Adrenal gland (tissue), 19 donors: ENCODE measurements at places on chromosomes 13 and 19. TPM values are rescaled to one million over a fixed set of nuclear protein-coding genes. Genes with fewer than 3 reads are reported as not detected.

DNA sequence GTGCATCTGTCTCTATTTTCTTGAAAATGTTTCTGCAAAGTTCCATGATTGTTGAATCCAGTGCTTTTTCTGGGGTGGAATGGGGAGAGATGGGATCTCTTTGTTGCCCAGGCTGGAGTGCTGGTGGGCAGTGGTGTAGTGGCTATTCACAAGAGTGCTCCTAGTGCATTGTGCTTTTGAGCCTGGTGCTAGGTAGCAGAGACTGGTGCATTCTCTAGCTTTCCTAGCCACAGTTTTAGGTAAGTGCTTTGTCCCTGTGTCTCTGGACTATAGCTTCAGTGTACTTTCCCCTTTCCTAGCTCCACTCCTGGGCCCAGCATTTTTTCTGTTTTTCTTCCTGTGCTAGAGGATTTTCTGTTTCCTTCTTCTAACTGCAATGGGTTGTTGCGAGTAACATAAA is 825.6 kb downstream of the SLITRK6 start:
- no peak for DNase-seq

Gene ZNF837
- 10.5 TPM for total RNA-seq

GRCh38 chr19:8731428-8732169 is 10.2 kb downstream of the OR2Z1 start:
- no peak for DNase-seq

Gene ZNF578
- 1.2 TPM for total RNA-seq

DNA sequence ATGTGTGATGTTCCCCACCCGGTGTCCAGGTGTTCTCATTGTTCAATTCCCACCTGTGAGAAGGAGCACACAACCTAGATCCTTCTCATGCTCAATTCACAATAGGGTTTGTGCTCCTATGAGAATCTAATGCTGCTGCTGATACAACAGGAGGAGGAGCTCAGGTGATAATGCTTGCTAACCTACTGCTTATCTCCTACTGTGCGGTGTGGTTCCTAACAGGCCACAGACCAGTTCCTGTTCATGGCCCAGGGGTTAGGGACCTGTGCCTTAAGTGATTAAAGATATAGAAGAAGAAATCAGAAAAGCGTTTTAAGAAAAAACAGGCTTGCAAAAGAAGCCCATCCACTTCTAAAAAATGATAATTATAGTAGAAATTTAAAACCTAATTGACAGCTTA is 17.5 kb downstream of the DLEU7 start:
- DNase-seq = no peak
